ENCODE measurements at places on chromosomes 5 and 9.

DNA sequence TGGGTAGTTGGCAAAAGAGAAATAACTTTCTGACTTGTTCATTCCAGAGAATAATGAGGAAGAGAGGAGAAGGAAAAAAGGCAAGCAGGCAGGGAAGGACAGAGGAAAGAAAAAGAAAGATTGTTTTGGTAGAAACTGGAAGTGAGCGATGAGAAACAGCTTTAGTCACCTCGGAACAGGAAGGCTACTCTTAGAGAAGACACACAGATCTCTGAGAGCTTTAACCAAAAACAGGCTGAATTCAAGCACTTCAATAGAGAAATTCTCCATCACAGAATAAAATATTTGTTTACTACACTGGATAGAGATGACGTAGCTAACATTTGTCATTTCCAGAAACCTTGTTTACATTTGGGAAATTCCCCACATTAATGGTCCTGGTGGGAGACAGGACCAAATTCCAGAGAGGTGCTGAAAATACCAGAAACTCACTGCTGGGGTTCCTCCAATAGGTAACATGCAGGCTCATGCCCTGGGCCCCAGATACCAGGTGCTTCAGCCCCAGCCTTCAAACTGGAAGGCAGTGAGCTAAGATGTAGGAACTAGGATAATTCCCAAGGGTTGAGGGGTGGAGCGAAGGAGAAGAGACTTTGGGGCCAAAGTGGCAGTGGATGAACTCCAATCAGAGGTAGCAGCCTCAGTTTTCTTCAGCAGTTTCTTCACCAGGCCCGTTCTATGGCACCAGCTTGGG, 227.7 kb upstream of the GRAMD2B start:
- DNase-seq, result no peak

GRCh38 chr5:59843511-59844213, 49.9 kb downstream of the PDE4D start:
- DNase-seq, result no peak

DNA sequence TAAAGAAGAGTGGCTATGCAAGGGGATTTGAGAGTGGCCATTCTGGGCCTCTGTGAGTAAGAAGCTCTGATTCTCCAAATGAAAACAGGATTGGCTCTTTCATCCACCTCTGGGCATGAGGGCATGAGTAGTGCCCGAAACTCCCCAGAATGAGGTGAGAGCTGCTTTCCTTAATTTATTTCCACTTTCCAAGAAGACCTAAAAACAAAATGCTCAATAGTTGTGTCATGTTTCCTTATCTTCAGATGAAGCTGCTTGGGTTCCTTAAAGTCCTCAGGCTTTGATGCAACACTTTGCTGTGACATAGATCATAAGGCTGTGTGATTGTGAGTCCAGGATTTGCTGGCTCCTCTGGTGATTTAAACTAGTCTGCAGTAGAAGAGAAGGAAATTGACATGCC, 3.1 kb upstream of the ZCCHC10 start:
- no peak for DNase-seq

DNA sequence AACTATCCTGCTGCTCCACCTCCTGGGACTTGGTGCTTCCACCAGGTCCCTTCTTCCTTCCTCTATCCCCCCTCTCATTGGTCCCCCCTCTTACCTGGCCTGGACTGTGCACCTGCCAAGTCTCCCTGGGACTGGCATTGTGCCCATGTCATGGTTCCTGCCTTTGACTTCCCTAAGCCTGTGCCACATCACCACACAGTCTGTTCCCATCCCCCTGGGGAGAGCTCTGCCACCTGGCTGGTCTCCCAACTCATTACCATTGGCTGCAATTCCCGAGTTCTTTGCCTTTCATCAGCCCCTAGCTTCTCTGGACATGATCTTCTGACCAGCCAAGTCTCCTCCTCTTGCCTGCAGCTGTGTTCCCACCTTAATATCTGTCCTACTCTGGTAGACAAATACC, 180.3 kb downstream of the SREK1 start:
- no peak for DNase-seq

GRCh38 chr5:125311743-125312142, 565.3 kb upstream of the ZNF608 start:
- DNase-seq, result no peak

GRCh38 chr9:100999906-101000544, 28.5 kb upstream of the PLPPR1 start:
- DNase-seq, result no peak

DNA sequence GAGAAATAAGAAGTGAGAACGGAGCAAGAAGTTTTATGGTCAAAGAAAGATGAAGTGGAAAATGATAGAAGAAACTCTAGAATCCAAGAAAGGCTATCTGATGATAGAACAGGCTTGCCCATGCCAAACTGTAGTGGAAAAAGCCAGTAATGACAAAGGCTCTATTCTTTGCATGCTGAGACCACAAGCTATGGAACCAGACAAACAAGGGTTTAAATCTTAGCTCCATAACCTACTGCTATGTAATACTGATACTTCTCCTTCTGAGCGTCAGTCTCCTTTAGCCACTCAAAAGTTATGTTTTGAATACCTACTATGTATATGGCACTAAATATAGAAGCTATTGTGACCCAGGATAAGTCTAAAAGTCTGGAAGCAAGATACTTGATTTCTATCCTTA, 51.2 kb upstream of the TRIM32 start:
- DNase-seq, result no peak

- DNase-seq, result no peak
Measured at GRCh38 chr5:97548739-97549080, 365.7 kb upstream of the RIOK2 start.
